ENCODE measurements at places on chromosomes 12 and 14. TPM values are rescaled to one million over a fixed set of nuclear protein-coding genes. Genes with fewer than 3 reads are reported as not detected.

DNA sequence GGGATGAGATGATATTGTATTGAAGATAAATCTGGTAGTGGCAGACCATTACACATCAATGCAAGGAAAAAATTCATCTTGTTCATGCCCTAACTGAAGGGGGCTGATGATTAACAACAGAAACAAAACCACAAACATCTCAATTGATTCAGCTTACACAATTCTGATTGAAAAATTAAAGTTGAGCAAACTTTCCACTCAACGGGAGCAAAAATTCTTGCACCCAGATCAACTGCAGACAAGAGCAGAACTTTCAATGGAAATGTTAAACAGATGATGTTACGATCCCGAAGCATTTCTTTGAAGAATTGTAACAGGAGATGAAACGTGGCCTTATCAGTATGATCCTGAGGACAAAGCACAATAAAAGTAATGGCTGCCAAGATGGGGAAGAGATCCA, 172.4 kb upstream of the SOX5 start:
- DNase-seq: no peak

Gene TAS2R19
- not detected for total RNA-seq

DNA sequence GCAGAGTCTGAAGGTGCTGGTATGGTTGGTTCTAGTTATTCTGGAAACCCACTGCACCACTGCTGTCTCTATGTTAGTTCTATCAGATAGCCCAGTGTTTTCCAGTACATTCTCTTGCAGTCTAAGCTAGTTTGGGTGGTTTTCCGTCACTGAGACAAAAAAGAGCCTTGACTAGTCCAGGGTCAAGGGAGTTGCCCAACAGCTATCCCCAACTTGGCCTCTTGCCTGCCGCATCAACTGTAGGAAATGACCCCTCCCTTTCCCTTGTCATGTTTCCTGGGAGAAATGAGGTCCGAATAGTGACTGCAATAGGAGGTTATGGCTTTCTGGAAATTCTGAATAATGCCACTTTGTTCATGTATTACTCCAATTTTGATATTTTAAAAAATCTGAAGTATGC, 160.4 kb downstream of the EFCAB11 start:
- no peak for DNase-seq

DNA sequence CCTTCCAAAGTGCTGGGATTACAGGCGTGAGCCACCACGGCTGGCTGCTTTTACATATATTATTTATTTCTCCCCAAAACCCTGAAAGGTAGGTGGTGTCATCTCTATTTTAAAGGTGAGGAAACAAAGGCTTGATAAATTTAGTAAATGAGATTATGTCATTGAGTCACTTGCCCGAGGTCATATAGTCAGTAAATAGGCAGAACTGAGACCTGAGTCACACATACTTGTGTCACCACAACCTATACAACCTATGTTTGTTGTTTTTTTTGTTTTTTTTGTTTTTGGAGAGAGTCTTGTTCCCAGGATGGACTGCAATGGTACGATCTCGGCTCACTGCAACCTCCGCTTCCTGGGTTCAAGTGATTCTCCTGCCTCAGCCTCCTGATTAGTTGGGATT, 12.8 kb downstream of the TSFM start:
- no peak for DNase-seq

DNA sequence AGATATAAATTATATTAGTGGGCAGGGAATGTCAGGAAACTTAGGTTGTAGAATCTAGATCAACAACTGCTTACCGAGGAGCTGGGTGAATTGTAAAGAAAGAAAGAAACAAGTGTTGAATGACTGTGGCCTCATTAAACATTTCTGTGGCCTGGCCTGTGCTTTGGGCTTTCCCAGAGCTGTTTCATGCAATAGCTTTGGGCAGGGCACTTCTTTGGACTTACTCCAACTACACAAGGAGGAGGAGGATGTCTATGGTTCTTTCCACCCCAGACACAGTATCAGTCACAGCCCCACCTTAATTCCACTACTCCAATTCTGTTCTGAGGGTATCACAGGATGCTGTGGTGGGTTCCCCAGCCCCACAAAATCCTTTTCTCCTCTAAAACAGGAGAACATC, 38.0 kb downstream of the DPF3 start:
- DNase-seq: no peak

Gene SERPINA4
- total RNA-seq: not detected

DNA sequence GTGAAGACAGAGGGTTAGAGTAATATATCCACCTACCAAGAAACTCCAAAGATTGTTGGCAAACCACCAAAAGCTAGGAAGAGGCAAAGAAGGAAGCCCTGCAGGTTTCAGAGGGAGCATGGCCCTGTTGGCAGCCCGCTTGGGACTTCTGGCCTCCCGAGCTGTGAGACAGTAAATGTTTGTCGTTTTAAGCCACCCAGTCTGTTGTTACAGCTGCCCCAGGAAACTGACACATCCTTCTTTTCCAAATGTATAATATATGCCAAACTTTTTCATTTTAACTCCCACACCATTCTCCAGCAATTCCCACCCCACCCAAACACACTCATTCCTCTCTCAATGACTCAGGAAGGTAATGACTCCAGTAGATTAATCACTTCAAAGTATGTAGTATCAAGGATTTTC, 74.0 kb downstream of the RPS29 start:
- no peak for DNase-seq

DNA sequence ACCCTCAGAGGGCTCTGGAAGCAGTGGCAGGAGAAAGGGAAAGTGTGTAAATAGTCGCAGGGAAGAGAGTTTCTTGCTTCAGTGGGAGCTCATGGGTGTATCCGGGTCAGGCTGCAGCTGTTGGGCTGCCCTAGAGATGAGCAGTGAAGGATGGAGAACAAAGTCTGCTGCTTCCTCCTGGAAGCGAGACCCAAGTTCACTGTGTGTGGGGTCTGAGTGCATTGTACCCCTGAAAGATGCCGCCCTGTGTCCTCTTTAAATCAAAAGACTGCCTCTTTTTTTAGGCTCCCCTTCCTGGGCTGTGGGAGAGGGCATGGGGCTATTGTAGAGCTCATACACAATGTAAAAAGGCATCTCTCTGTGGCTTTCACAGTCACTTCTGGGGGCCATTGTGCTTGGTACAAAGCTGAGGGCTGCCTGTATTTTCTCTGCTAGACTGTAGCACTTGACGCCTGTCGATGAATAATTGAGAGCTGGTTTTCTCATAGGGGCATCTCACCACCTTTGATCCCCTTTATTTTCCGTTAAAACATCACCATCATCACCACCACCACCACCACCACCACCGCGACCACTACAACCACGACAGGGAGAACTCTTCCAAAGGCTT, 16.7 kb downstream of the CHST11 start:
- DNase-seq: no peak

- no peak for DNase-seq
Observed at GRCh38 chr12:108321688-108322087, 17.4 kb downstream of the CMKLR1 start.

GRCh38 chr14:56219666-56220413, 101.6 kb downstream of the PELI2 start:
- DNase-seq: no peak

GRCh38 chr12:89924191-89924590, 215.6 kb upstream of the ATP2B1 start:
- DNase-seq: no peak

DNA sequence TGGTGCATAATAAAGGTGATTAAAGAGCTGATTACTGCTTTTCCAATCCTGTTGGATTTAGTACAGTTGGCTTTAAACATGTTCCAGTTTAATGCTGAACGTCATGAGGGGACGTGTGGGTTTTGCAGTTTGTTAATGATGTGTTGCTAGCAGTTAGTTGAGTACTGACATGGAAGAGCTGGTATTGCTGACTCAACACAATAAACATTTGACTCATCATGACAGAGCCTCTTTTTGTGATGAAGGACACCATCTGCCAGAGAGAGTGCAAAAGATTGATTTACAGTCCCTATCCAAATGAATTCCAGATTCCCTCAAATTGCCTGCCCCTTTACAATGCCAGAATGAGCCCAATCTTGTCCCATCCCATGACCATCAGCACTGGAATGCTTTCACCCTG, 346.2 kb upstream of the PRICKLE1 start:
- no peak for DNase-seq

- no peak for DNase-seq
Observed at GRCh38 chr12:23446746-23447145, 502.7 kb downstream of the SOX5 start.

DNA sequence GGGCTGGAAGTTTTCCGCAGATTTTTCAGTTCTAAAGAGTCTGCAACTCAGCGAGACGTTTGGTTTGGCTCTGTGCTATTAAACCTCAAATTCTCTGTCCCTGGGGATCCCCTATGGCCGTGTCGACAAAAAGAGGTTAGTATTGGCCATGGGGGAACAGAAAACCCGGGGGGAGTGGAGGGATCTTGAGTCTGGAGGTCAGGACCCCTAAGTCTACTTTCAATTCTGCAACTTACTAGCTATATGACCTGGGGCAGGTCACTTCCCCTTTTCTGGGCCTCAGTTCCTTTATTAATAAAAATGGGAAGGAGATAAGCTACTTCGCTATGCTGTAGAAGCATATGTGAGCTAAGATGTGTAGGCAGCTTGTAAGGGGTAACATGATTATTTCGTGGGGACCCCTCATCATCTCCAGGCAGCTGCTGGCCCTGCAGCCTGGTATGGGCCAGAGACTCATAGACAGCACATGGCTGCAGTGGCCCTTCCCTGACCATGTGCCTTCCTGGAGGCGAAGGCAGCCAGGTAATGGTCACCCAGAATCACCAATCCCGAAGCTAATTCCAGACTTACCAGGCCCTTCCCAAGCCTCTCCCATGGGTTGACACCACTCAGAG, 8.6 kb downstream of the ASB2 start:
- DNase-seq: no peak

DNA sequence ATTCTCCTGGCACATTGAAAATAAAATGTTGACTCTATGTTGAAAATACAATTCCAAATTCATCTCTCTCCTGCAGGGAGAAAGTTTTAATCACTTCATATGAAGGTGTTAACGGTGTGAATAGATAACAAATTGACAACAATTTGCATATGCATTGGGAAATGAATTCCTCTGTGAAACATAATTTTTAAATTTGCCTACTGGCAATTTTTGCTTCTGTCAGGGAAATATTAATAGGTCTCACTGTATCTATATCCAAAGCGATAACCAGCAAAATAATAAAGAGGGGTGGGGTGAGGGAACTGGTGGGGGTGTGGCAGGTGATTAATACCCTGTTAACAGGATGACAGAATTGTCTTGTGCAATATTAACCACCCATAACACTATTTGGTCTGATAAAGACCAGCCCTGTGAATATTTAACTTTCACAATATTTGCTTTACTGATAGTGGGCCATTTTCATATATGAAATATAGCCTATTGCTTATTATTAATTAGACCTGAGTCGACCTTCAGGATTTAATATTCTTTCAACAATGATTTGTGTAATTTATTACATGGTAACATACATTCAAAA, 239.0 kb upstream of the SSTR1 start:
- no peak for DNase-seq

Gene TAPBPL
- total RNA-seq: 6.5 TPM

All from epithelial cell of proximal tubule (primary cell).